ENCODE measurements at places on chromosomes 3 and 15.

DNA sequence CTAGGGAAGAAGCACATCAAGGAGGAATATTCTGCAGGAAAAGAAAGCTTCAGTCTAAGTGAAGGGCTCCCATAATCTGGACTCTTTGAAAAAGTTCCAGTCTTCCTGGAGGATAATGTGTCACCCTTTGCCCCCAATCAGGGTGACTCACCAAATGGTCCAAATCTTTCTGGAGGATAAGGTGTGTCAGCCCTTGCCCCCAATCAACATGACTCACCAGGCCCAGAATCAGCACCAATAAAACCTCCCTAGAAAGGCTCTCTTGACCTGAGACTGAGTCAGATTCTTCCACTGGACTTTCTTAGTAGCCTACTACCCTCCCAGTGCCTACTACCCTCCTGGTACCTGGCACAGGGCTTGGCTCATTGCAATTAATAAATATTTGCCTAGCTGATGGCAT is 9.5 kb upstream of the ARL14 start:
- no peak for DNase-seq

- no peak for DNase-seq
These were observed 307.0 kb downstream of the EPHA6 start for GRCh38 chr3:97121386-97121785.

DNA sequence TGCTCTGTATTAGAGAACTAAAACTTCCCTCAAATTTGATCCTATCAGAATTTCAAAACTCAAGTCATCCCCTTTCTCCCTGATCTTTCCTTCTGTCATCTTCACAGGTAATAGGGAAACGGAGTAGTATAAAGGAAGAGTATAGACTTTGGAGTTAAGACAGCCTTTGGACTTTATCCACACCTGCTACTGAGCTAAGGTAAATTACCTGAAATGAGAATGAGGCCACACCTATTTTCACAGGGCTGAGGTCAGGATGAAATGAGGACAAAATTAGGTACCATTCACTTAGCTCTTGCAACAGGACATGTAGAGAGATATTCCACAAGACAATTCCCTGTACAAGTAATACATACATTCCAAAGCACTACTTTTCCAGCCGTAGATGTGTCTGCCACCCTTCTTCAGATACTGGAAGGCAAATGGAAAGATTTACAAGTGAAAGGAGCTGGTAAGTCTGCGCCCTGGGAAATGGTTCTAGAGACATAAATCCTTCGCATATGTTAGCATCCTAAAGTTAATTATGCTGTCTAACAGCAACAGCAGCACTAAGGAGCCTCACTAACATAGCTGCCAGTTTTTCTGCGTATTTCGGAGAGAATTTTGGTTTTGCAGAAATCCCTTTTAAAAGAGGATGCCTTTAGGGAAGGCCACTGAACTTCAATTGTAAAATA is 461.8 kb downstream of the SHQ1 start:
- DNase-seq = no peak

DNA sequence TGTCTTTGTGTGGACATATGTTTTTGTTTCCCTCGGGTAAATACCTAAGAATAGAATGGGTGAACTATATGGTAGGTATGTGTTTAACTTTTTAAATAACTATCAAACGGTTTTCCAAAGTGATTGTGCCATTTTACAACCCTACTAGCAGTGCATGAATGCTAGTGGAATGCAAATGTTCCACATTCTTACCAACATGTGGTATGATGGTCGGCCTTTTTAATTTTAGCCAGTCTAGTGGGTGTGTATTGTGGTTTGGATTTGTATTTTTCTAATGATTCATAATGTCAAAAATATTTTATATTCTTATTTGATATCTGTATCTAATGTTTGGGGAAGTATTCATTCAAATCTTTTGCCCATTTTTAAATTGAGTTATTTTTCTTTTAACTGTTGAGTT is 68.2 kb upstream of the SMAD3 start:
- no peak for DNase-seq

- DNase-seq = no peak
These were observed 75.0 kb downstream of the PEX5L start for GRCh38 chr3:179961703-179962078.

- DNase-seq = no peak
These were observed 84.2 kb downstream of the FGF7 start for GRCh38 chr15:49507261-49507660.

- no peak for DNase-seq
These were observed 54.0 kb downstream of the TCF12 start for GRCh38 chr15:56972426-56972825.

- no peak for DNase-seq
These were observed 77.6 kb downstream of the CLDN11 start for GRCh38 chr3:170496026-170496867.

DNA sequence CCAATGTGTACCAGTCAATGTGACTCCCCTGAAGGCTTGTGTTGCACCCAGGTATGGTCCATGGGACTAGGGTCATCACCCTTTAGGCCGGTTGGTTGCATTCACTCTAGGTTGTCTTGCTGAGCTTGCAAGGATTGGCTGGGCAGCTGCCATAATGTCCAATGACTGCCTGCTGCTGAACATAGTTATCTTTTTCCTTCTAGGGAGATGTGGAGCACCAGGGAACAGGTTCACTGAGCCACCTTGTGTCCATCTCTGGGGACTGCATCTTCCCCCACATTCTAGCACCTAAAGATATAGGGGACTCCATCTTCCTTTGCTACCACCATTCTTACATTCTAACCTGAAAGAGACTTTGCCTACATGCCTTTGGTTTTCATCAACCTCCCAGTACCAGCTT is 580.4 kb upstream of the TBL1XR1 start:
- peak; percentile 36 for DNase-seq

DNA sequence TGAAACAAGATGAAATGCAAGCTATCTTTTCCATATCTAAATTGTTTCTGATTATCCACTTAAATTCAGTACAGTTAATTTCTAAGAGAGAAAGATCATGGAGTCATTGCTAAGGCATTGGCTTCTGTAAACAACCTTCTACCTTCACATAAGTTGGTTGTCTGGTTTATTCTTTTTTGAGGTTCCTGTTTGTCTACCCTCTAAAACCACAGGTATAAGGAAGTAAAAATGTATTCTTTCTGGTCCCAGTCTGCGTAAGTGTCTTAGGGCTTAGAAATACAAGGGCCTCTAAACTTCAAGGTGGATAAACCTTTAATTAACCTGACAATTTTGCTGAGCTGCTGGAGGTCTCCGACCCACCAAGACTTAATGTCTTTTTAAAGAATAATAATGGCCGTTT is 3.6 kb upstream of the ATOSA start:
- no peak for DNase-seq

- no peak for DNase-seq
These were observed 84.4 kb downstream of the BTD start for GRCh38 chr3:15685927-15686326.

- no peak for DNase-seq
These were observed 129.6 kb downstream of the ADAMTS17 start for GRCh38 chr15:100211855-100212850.

GRCh38 chr3:38544926-38545325 is 48.8 kb downstream of the EXOG start:
- no peak for DNase-seq

- no peak for DNase-seq
These were observed 47.5 kb downstream of the ALDH1L1 start for GRCh38 chr3:126132751-126133511.
